ENCODE measurements at places on chromosomes 3 and 15. TPM values are rescaled to one million over a fixed set of nuclear protein-coding genes. Genes with fewer than 3 reads are reported as not detected.

- no peak for DNase-seq
- H3K4me3 ChIP-seq = no peak overlapping the region
- no peaks in the 10 kb centered on the region for H3K27me3 ChIP-seq
- H3K27ac ChIP-seq = no peak overlapping the region
- no peaks in the 10 kb centered on the region for H3K4me1 ChIP-seq
These were observed 585.1 kb upstream of the SUCLG2 start for GRCh38 chr3:68239542-68239941.

GRCh38 chr3:44880284-44880683 is 5.9 kb downstream of the TGM4 start:
- no peak overlapping the region for H3K4me3 ChIP-seq
- H3K4me1 ChIP-seq = no peaks in the 10 kb centered on the region
- no peaks in the 10 kb centered on the region for H3K36me3 ChIP-seq
- no peak for DNase-seq
- H3K27me3 ChIP-seq = no peaks in the 10 kb centered on the region

Gene EBLN2
- 3.6 TPM for total RNA-seq

DNA sequence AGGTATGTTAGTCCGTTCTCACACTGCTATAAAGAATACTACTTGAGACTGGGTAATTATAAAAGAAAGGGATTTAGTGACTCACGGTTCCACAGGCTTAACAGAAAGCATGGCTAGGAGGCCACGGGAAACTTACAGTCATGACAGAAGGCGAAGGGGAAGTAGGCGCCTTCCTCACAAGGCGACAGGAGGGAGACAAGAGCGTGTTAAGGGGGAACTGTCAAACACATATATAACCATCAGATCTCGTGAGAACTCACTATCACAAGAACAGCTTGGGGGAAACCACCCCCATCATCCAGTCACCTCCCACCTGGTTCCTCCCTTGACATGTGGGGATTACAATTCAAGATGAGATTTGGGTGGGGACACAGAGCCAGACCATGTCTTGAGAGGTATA is 30.4 kb downstream of the SPRED1 start:
- DNase-seq = no peak
- H3K27ac ChIP-seq = no peak overlapping the region
- H3K4me1 ChIP-seq = peaks cover 11% of the 10 kb centered on the region
- no peaks in the 10 kb centered on the region for H3K27me3 ChIP-seq

Gene UBAP1L
- total RNA-seq = 4.1 TPM

Gene STX19
- total RNA-seq = 3.8 TPM

DNA sequence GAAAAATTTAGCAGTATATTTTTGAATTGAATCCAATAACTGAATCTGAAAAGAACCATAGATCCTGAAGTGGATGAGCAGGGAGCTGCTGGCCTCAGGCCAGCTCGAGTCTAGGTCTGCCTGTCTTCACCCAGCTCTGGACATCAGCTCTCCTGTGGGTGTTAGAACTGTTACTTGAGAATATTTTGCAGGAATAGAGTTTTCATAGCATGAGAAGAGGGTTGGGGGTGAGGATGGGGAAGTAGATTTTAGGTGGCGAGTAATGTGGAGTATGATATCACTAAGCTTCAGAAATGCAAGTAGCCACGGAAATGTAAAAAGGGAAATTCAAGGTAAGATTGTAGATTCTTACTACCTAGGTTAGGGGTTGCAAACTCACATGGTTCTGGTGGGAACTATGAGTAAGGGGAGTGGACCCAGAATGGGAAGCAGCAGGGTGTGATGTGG is 6.2 kb downstream of the RAB8B start:
- no peak for DNase-seq
- no peaks in the 10 kb centered on the region for H3K36me3 ChIP-seq
- peaks cover 91% of the 10 kb centered on the region for H3K4me1 ChIP-seq

Gene XCR1
- total RNA-seq = 0.32 TPM
